ENCODE measurements at places on chromosomes 1 and 21. TPM values are rescaled to one million over a fixed set of nuclear protein-coding genes. Genes with fewer than 3 reads are reported as not detected.

DNA sequence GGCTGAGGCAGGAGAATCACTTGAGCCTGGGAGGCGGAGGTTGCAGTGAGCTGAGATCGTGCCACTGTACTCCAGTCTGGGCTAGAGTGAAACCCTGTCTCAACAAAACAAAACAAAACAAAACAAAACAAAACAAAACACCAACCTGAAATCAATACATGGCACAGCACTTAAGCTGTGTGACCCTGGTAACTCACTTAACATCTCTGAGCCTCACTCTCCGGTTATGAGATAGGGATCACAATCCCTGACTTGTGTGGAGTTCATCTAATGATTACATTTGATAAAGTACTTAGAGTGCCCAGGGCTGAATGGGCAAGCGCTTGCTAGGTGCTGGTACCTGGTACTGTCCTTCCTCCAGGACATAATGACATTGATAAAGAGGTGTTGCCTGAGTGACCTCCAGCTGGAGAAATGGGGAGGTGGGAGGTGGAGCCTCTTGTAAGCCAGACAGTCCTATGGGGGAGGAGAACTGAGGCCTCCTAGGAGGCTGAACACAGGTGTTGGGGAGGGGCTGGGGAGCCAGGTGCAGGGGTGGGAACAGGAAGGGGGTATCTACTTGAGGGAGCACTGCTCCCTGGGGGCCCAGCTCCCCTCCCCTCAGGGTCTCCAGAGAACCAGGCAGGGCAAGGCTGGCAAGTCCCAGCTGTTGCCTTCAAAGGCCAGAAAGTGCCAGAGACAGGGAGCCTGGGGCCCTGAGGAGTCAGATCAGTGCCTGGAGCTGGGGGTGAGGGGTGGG, 17.9 kb downstream of the FOXO6 start:
- DNase-seq: no peak
- peaks cover 9% of the 10 kb centered on the region for H3K36me3 ChIP-seq
- peaks cover 16% of the 10 kb centered on the region for H3K27me3 ChIP-seq

DNA sequence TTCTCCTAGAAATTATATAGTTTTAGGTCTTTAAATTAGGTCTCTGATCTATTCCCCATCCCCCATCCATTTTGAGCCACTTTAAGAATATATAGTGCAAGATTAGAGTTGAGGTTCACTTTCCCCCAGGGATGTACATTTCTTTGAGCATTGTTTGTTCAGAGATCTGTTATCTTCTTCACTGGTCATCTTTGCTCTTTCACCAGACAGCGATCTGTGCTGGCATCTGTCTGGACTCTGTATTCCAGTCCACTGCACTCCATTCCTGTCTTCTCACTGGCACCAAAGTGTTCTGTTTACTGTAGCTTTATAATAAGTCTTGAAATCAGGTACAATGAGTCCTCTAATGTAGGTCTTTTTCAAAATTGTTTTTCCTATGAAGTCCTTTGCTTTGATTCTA, 112.5 kb downstream of the PCBP3 start:
- peaks cover 11% of the 10 kb centered on the region for H3K36me3 ChIP-seq
- H3K27ac ChIP-seq: no peak overlapping the region
- H3K27me3 ChIP-seq: no peaks in the 10 kb centered on the region
- H3K4me3 ChIP-seq: no peak overlapping the region

- H3K4me1 ChIP-seq: peaks cover 26% of the 10 kb centered on the region
- peak overlapping the region; percentile 70 for H3K27ac ChIP-seq
- no peaks in the 10 kb centered on the region for H3K36me3 ChIP-seq
- peak overlapping the region; percentile 78 for H3K4me3 ChIP-seq
- no peak for DNase-seq
Observed at GRCh38 chr1:9825093-9826074, 1.6 kb upstream of the CLSTN1 start.

- no peaks in the 10 kb centered on the region for H3K27me3 ChIP-seq
- H3K4me1 ChIP-seq: no peaks in the 10 kb centered on the region
- H3K4me3 ChIP-seq: no peak overlapping the region
- no peaks in the 10 kb centered on the region for H3K36me3 ChIP-seq
Observed at GRCh38 chr1:34371829-34372532, 195.3 kb downstream of the C1orf94 start.

GRCh38 chr1:12220890-12221289, 8.9 kb upstream of the VPS13D start:
- no peak for DNase-seq
- H3K27ac ChIP-seq: no peak overlapping the region
- H3K4me3 ChIP-seq: no peak overlapping the region

DNA sequence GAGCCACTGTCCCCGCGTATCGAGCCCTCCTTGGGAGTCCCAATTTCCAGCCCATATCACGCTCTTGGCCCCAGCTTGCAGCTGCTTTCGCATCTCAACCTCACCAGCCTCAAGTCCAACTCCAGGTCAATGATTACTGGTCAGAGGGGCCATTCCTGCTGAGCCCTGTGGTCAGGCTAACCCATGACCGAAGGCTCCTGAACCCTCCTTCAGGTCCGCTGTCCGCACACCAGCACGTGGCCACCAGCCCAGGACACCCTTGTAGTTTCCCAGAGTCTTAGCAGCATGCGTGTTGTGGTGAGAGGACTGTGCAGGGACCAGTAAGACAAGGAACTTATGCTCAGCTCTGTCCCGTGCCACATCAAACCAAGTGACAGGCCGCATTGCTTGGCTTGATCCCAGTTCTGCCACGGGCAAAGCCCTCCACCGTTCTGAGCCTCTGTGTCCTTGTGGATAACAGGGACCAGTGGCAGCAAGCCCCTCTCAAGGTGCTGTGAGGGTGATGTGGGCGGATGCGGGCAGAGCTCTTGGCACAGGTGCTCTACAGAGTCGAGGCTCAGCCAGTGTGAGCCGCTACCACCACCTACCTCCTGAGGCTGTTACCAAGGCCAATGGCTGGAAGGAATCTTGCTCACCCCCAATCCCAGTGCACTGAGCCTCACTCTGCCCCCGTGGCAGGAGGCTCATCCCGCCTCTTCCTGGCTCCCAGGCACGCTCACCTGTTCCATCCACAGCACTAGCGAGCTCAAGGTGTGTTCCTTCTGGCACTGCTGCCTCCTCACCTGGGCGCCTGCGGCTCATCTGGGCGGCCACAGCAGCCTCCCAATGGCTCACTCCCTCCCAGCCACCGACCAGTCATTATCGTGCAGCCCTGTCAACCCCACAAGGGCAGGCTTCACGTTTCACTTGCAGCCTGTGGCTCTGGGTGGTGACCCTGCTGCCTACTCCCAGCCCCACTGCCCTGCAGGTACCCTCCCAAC, 20.4 kb downstream of the KRTAP10-1 start:
- no peaks in the 10 kb centered on the region for H3K4me1 ChIP-seq
- H3K4me3 ChIP-seq: no peak overlapping the region
- peak; percentile 5 for DNase-seq
- H3K36me3 ChIP-seq: peaks cover 4% of the 10 kb centered on the region
- no peak overlapping the region for H3K27ac ChIP-seq

GRCh38 chr21:33412832-33413519, 9.8 kb downstream of the IFNGR2 start:
- H3K36me3 ChIP-seq: no peaks in the 10 kb centered on the region
- H3K4me1 ChIP-seq: no peaks in the 10 kb centered on the region
- H3K4me3 ChIP-seq: no peak overlapping the region
- H3K27me3 ChIP-seq: no peaks in the 10 kb centered on the region
- no peak for DNase-seq
- no peak overlapping the region for H3K27ac ChIP-seq

DNA sequence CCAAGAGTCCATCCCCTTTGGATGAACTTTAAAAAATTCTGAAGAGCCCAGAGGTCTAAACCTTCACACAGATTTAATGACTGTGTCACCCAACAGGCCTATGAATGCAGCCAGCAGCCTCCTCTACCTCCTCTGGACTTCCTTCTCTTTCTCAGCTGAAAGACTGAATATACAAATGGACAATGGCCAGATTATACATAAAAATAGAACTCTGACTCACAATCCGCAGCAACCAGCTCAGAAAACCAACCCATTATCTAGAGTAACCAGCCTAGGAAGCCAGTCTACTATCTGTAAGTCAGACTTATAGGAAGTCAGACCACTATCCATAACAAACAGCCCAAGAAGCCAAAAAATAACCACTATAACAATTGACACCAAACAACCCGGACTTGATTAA, 224.5 kb downstream of the ASTN1 start:
- no peak for DNase-seq
- H3K27me3 ChIP-seq: no peaks in the 10 kb centered on the region
- H3K4me1 ChIP-seq: no peaks in the 10 kb centered on the region
- no peaks in the 10 kb centered on the region for H3K36me3 ChIP-seq
- H3K4me3 ChIP-seq: no peak overlapping the region

DNA sequence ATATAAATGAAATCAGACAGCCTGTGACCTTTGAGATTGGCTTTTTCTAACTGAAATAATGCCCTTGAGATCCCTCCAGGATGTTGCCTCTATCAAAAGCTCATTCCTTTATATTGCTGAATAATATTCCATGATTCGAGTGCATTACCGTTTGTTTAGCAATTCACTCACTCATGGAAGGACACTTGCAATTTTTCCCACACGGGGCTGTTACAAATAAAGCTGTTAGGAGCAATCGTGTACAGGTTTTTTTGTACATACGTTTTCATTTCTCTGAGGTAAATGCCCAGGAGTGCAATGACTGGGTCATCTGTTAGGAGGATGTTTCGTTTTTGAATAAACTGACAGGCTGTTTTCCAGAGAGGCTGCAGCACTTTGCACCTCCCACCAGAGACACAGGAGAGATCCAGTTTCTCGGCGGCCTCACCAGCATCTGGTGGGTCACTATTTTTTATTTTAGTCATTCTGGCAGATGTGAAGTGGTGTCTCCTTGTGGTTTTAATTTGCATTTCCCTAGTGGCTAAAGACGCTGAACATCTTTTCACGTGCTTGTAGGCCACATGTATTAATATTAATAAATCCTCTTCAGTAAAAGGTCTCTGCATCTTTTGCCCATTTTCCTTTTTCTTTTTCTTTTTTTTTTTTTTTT, 11.0 kb downstream of the PRDM15 start:
- H3K36me3 ChIP-seq: no peaks in the 10 kb centered on the region
- peak overlapping the region; percentile 20 for H3K4me3 ChIP-seq
- peaks cover 2% of the 10 kb centered on the region for H3K27me3 ChIP-seq
- H3K27ac ChIP-seq: peak overlapping the region; percentile 70
- peaks cover 21% of the 10 kb centered on the region for H3K4me1 ChIP-seq

- no peak overlapping the region for H3K27ac ChIP-seq
- DNase-seq: no peak
- no peaks in the 10 kb centered on the region for H3K36me3 ChIP-seq
- H3K4me3 ChIP-seq: no peak overlapping the region
Observed at GRCh38 chr1:229352975-229353374, 10.1 kb upstream of the CCSAP start.

GRCh38 chr1:228375578-228376261, 30.9 kb downstream of the TRIM11 start:
- no peak overlapping the region for H3K27ac ChIP-seq
- H3K27me3 ChIP-seq: peaks cover 12% of the 10 kb centered on the region
- H3K4me3 ChIP-seq: no peak overlapping the region
- no peaks in the 10 kb centered on the region for H3K4me1 ChIP-seq

- H3K27ac ChIP-seq: no peak overlapping the region
- no peak for DNase-seq
- no peaks in the 10 kb centered on the region for H3K4me1 ChIP-seq
- H3K27me3 ChIP-seq: peaks cover 3% of the 10 kb centered on the region
- no peak overlapping the region for H3K4me3 ChIP-seq
Observed at GRCh38 chr1:156556354-156556753, 16.0 kb downstream of the IQGAP3 start.

GRCh38 chr1:181646710-181647109, 163.4 kb downstream of the CACNA1E start:
- peaks cover 5% of the 10 kb centered on the region for H3K27me3 ChIP-seq
- no peak overlapping the region for H3K27ac ChIP-seq
- no peak overlapping the region for H3K4me3 ChIP-seq
- H3K4me1 ChIP-seq: no peaks in the 10 kb centered on the region

GRCh38 chr1:103953386-103953785, 203.7 kb downstream of the AMY1C start:
- peaks cover 7% of the 10 kb centered on the region for H3K4me1 ChIP-seq
- H3K4me3 ChIP-seq: no peak overlapping the region
- no peak overlapping the region for H3K27ac ChIP-seq
- H3K27me3 ChIP-seq: no peaks in the 10 kb centered on the region
- no peaks in the 10 kb centered on the region for H3K36me3 ChIP-seq

DNA sequence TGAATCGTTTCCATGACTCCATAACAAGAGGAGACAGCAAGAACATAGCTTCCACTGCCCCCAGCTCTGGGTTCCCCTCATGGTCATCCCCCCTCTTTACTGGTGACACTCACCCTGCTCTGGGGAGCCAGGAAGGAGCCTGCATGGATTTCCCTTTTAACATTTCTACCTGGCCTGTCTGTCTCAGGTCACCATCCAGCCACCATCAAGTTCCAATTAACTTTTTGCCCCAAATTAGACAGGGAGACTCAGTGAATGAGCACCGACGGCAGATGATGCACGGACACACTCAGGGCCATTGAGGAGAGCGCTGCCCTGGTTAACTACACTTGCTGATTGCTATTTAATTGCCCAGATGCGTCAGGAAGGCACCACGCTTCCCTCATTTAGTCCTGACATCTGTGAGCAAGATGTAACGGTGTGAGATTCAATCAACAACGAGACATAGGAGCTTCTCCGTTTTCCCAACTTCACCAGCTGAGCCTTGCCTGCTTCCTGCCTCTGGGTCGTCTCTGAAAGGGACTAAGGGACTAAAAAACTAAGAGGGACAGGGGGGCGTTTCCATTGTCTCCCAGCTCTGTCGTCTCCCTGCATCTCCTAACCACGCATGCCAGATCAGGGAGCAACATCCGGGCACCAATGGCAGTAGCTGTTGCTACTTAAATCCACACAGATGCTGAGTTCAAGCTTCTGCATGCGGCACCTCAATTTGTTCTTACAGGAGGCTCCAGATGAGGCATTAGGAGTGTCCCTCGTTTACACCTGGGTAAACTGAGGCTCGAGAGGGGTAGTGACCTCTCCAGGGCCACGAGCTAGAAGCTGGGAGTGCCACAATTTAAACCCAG, 426.7 kb downstream of the NPHP4 start:
- no peak overlapping the region for H3K27ac ChIP-seq
- no peaks in the 10 kb centered on the region for H3K27me3 ChIP-seq
- DNase-seq: no peak
- no peaks in the 10 kb centered on the region for H3K36me3 ChIP-seq

DNA sequence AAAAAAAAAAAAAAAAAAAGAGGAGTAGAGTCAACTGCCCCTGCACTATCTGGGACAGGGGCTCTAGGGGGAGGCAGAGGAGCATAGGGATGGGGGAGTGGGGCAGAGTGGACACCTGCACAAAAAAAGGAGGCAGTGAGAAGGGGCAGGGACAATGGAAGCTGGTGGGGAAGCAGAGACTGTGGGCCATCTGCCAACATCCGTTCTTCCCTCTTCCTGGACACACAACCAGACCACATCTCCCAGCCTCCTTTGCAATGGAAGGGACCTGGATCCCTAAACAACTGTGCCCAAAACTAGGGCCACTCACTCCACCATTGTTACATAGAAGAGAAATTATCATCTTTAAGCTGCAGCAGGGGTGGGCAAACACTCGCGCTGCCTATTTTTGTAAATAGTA, 38.4 kb downstream of the NEK2 start:
- H3K4me3 ChIP-seq: no peak overlapping the region
- H3K27me3 ChIP-seq: no peaks in the 10 kb centered on the region
- DNase-seq: no peak
- no peaks in the 10 kb centered on the region for H3K36me3 ChIP-seq
- peaks cover 3% of the 10 kb centered on the region for H3K4me1 ChIP-seq

The USH2A gene
- not detected for total RNA-seq

The ERICH3 gene
- 1.9 TPM for total RNA-seq

The SFPQ gene
- 458 TPM for total RNA-seq

The CACNA1S gene
- total RNA-seq: 0.07 TPM

The VAMP4 gene
- 8.4 TPM for total RNA-seq

The RGS8 gene
- total RNA-seq: 3.5 TPM

Data from glutamatergic neuron (in vitro differentiated cells).